ENCODE measurements at places on chromosomes 3 and 15.

GRCh38 chr15:37112171-37112570 is 11.8 kb upstream of the MEIS2 start:
- DNase-seq: no peak

DNA sequence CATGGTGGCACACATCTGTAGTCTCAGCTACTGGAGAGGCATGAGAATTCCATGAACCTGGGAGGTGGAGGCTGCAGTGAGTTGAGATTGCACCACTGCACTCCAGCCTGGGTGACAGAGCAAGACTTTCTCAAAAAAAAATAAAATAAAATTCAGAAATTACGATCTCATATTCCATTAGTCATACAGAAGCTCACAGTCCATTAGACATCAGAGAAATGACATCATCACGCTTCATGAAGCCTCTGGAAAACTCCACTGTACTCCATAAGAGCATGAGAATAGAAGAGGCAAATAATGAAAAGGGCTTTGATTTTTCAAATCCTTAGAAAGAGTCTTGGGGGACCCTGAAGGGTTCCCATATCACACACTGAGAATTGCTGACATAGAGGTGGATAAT is 145.0 kb upstream of the MITF start:
- no peak for DNase-seq

DNA sequence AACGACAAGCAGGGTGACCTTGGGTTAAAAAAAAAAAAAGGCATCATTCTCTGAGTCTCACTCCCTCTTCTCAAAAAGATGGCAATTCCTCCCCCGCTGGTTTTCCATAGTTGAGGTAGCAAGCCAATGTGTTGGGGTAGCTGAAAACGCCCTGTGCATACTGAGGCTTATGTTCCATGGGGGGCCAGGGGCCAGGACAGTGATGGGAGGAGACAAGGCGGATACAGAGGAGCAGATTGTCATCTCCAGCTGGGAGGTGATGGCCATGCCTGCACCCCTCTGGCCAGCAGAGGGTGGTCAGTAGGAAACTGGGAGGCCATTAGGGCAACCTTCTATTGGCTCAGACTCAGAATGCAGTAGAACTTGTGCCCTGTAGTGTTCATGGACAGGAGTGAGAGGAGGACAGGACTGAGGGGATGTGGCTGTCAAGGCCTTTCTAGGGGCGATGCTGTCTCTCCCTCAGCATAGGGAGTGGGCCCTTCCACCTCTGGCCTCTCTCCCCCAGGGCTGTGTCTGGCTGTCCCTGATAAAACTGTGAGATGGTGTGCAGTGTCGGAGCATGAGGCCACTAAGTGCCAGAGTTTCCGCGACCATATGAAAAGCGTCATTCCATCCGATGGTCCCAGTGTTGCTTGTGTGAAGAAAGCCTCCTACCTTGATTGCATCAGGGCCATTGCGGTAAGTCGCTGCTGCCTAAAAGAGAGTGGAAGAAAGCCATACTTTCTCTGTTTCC is 1.9 kb downstream of the TF start:
- DNase-seq: no peak

DNA sequence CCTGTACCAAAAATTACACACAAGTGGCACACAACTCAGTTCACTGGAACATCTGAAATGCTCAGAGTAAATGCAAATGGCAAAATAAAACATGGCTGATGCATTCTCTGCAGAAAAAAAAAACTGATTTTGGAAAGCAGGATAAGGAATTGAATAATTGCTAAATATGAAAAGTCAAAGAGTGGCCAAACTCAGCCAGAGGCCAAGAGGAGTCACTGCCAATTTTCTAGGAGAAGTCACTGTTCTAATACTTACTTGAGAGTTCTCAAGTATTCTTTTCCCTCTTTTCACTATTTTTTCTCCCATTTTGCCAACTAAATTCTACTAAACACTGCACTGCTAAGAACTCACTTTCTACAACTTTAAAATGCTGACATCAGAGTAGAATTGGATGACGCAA is 1018.6 kb downstream of the TUSC7 start:
- no peak for DNase-seq

GRCh38 chr3:195448205-195448875 is 5.5 kb upstream of the ACAP2 start:
- no peak for DNase-seq

DNA sequence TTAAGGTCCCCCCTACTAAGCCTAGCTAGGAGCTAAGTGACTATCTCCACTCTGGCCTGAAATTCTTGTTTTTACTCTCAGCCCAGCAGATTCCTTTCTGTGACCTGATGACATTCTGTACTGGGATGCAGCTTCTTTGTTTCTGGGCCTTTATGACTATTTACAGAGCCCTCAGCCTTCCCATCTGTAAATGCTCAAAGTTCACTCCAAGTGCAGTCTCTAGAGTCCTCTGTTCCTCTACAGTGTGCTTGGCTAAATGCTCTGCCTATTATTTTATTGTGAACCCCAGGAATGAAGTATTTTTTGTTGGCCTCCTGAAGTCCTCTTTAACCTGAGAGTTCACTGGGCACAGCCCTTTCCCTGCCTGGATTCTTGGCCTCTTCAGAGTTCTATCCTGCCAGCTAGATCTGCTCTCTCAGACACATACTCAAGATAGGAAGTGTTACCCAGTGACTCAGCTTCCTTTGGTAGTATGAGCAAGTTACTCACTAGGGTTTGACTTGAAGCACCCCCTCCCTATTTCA is 278.1 kb upstream of the P2RY1 start:
- no peak for DNase-seq

GRCh38 chr15:80662129-80662528 is 33.0 kb upstream of the ABHD17C start:
- DNase-seq: no peak

- DNase-seq: no peak
These were observed 14.6 kb upstream of the ZBED2 start for GRCh38 chr3:111609700-111610099.

- DNase-seq: no peak
These were observed 439.4 kb upstream of the RBMS3 start for GRCh38 chr3:28841441-28841840.

DNA sequence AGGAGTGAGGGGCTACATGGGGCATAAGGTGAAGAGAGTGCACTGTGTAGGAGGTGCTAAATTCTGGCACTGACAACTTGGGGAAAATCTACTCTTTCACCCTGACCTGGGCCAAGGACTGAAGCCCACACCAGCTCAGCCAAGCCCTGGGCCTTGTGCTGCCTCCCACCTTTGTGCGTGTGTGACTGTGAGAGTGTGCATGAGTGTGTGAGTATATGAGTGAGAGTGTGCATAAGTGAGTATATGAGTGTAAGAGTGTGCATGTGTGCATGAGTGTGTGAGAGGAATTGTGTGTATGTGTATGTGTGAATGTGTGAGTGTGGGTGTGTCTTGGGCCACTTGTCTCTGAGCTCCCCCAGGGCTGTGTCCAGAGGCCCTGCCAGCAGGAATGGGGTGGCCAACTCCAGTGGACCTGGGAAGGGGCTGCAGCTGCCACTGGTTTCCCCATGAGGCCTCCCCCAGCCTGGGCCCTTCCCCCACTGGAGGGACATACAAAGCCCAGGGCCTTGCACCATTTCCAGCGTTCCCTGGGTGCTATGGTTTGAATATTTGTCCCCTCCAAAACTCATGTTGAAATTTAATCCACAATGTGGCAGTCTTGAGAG is 15.2 kb downstream of the C3orf22 start:
- no peak for DNase-seq

DNA sequence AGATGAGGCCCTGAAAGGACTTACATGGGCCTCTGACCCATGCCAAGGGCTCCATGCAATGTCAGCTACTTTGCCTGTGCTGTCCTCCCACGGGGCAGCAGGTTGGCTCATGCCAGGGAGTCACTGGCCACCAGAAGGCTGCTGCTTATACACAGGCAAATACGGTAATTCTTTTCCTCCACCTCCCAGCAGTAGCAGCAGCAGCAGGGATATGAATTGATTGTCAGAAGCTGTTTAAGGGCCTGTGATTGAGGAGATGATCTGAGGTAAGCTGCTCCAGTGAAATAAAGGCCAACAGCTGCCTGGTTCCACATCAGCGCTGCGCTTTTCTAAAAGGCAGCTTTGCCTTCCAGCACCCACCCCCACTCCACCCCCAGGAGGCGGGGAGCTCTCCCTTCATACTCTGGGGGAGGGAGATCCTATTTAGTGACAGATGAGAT is 250.5 kb downstream of the SHQ1 start:
- DNase-seq: no peak

GRCh38 chr3:62567097-62568021 is 194.0 kb upstream of the FEZF2 start:
- DNase-seq: no peak

DNA sequence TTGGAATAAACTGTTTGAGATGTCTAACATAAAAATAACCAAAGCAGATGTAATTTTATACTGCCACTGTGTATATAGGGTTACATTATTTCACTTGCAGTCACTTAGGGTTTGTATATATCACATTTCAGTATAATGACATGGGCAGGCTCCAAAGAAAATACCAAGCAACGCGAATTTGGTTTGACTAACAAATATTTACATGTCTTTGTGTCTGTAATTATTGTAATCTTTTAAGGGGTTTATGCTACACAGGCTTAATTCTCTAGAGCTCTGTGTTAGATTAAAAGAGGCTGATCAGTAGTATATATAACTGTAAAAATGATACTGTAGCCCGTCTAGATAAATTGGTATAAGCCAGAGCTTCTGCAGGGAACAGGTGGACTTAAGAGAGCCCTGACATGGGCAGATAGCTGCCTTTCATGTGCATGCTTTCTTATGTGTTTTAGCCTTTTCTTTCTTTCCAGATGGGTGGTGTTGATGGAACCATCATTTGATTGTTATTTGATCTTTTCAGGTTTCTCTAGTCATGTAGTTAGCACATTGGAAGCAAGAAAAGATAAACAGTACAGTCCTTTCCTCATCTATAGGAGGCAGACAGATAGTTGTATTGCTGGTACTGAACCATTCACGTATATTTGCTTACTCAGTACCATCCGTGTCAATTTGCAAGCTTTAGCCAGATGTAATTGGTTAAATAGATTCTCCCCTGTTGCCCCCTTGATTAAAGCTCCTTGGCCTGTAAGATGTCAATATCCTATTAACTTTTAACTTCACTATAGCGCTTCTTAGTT is 86.1 kb downstream of the GALK2 start:
- no peak for DNase-seq

DNA sequence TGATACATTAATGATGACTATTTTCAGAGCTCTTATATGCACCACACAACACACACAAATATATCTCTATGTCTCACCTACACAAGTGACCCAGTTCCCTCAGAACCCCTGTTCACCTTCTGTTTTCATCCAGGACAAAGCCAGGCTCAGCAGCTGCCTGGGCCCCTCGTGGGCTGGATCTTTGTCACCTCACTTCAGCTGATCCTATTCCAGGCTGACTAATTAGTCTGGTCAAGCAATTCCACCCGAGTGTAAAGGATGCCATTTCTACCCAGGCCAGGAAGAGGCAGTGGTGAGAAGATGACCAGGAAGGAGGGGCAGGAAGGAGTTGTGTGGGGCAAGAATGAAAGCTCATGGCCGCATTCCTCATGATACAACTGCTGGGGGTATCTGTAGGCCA is 62.3 kb downstream of the DHX30 start:
- no peak for DNase-seq

GRCh38 chr3:184067573-184068055 is 14.8 kb downstream of the HTR3C start:
- DNase-seq: no peak

DNA sequence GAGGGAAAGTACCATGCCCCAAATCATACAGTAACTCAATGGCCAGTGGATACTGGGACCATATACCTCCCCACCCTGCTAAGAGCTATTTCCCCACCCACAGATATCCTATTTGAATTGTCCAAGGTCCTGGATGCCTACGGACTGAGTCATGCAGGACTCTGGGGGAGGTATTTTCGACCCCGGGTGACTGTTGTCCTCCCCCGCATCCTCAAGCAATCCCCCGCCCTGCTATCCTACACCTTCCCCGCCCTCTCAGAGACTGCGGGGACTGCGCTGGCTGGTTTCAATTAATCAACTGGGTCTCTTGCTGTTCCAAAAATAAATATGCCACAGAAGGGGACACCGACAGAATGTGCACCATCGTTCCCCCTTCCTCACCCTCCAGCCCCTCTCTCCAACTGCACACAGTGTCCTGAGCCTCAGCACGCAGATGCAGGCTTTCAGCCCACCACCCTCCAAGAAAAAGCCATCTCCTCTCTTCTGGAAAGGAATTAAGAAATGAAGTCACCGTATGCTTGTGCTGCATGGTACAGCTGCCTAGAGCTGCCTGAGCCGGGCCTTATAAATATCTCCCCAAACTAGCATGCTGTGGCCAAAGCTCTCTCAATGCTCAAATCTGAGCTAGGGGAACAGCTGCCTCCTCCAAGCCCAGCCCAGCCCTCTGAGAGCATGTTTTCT is 8.1 kb downstream of the CAV3 start:
- no peak for DNase-seq

- DNase-seq: no peak
These were observed 255.8 kb downstream of the MEIS2 start for GRCh38 chr15:36844534-36844998.

DNA sequence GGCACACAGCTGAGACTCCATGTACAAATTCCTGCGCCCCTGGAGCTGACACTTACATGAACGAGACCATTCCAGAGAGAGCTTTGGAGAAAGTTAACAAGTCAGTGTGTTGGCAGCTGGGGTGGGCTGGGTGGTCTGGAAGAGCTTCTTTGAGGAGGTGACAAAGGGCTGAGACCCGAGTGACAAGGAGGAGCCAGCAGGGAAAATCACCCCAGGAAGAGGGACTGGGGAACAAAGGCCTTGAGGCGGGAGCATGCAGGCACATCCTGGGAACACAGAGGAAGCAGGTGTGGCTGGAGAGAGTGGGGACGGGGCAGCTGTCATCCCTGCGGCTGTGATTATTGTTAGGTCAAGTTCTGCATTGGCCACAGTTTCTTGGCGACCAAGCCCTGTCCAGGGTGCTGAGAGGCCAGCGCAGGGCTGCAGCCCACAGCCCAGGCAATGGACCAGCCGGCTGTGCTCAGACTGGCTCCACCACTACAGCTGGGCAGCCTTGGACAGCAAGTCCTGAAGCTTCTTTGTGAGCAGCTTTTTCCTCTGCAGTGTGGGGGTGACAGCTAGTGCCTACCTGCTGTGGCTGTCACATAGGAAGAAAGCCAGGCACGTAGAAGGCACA is 34.2 kb upstream of the PRR23E start:
- no peak for DNase-seq

DNA sequence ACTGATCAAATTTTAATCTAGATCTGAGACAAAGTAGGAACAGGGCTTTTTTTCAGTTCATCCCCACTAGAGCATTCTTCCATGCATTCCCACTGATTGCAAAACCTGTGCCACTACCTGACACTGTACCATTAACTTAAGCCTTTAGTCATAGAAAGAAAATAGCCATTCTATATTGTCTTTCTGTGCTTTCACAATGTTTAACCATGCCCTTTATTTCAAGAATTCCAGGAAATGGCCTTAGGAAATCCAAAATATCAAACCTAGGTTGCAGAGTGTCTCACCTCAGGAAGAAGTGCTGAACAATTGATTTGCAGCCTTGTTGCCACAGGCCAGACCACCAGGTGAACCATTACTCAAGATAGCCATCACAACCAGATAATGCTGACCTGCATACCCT is 56.2 kb upstream of the TGFBR2 start:
- DNase-seq: no peak

GRCh38 chr15:69542028-69542427 is 89.4 kb downstream of the RPLP1 start:
- no peak for DNase-seq

All from GDM1 (cell line).